ENCODE measurements at places on chromosomes 11 and 22.

DNA sequence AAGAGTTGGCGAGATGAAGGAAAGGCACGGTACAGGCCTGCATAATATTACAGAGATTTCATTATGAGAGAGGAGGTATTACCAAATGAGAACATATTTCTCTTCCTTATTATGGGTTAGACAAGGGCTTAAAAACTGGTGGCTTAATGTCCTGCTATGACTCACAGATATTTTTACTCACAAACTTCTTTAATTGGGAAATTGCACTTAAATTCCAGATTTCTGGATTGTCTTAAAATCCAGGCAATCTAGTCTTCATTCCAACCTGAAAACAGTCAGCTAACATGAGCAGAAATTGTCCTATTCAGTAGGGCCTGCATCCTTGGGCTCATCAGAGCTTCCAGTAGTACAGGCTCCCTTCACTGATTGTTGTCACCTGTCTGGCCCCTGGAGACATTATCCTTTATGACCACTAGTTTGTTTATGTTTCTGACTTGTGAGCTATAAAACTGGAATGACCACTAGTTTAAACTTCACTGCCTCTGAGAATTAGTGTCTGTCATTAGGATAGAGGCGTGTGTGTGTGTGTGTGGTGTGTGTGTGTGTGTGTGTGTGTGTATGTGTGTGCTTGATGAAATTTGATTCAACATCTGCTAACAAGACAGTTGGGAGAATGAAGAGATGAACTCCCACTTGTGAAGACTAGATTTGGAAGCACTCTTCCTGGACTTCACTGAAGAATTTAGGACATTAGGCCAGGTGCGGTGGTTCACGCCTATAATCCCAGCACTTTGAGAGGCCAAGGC, 25.1 kb downstream of the DBX1 start:
- no peak for DNase-seq

GRCh38 chr11:62577046-62577714, 3.5 kb upstream of the EEF1G start:
- no peak for DNase-seq

DNA sequence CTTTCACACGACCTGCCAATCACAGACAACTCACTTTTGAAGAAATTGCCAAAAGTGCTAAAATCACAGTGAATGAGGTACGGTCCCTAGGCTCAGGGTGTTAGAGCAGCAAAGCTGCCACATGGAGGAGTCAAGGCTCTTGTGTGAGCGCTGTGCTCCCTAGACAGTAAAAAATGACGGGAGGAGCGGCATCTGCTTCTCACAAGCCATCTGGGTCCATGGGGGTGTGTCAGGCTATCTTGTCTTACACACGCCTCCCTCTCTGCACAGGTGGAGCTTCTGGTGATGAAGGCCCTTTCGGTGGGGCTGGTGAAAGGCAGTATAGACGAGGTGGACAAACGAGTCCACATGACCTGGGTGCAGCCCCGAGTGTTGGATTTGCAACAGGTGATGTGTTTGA, 14.8 kb downstream of the PSMD13 start:
- DNase-seq, result peak; percentile 71

DNA sequence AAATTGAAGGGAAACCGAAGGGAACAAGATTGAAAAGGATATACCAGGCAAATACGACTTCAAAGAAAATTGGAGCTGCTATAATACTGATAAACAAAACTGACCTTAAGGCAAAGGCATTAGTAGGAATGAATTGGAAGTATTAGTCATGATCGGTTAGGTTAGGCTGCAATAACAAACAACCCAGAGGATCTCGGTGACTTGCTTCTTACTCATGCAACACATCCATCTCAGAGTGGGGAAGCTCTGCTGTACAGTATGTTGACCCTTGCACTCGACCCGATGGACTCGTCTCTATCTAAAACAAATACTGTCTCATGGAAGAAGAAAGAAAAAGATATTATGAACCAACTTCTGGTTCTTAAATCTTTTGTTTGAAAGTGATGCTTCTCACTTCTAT, 42.3 kb downstream of the SPATA19 start:
- no peak for DNase-seq

DNA sequence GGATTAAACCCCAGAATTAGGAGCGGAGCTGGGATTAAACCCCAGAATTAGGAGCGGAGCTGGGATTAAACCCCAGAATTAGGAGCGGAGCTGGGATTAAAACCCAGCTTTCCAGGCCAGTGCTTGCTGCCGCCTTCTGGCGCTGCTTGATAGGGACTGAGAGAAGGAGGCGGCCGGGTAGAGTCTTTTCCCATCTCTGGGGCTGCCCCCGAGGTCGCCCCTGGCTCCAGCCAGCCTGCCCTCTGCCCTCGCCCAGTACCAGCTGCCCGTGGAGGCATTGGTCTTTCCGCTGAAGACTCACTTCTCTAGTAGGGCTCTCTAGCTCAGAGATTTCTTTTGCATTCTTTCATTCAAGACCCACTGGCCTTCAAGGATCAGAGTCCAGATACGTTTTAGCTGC, 5.2 kb downstream of the TRMU start:
- DNase-seq, result no peak

DNA sequence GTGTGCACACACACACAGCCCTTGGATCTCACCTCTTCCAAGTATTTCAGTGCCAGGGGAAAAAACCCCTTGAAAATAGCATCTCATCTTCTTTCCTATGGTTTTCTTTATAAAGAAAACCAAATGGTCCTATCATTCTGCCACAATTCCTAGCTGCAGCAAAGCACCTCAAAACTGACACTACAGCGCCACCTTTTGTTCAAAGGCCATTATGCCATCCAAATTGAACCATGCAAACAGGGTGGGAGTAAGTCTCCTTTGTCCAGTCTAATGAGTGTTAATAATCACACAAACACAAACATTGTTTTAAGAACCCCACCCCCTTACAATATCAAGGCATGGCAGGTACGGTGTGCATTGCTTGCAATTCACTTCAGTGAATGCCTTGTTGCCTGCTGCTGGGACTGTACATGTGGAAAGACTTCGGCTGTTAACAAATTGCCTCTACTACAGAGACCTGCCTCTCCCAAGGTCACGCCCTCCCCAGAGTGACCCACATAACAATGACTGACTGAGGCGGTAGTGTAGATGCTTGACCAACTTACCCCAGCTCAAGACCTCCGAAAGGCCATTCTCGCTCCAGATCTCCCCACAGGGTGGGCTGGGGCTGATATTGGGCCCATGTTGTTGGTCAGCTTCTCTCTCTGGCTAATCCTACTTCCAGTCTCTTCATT, 31.7 kb downstream of the FAM181B start:
- DNase-seq, result peak; percentile 56

- no peak for DNase-seq
Observed at GRCh38 chr11:27482793-27483192, 10.2 kb upstream of the LGR4 start.

All from glutamatergic neuron (in vitro differentiated cells).